Right cardiac atrium (tissue), 5 donors: ENCODE measurements at places on chromosomes 16 and 17.

DNA sequence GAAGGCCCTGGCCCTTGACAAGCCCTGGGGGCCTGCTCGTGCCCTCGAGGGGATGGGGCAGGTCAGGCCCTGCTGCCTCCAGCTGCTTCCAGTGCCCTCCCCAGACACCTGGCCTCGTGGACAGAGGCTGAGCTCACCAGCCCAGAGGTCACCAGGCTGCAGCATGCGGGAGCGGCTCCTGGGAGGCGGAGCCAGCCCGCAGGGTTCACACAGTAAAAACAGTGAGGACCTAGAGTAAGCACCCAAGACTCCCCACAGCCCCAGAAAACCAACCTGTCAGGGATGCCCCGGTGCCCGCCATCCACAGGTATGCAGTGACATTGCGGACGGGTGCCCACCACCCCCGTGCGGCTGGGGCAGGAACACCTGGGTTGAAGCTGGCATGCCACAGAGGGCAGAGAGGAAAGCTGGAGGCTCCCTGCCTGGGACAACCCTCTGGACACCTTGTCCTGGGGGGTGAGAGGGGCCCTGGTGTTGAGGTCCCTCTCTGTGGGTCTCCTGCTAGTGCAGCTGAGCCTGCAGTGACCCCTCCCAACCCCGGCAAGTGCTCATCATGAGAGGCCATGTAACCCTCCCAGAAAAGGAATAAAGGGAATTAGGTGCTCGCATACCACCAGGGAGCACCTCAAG lies 62.1 kb downstream of the LMF1 start:
- peak; percentile 52 for DNase-seq

DNA sequence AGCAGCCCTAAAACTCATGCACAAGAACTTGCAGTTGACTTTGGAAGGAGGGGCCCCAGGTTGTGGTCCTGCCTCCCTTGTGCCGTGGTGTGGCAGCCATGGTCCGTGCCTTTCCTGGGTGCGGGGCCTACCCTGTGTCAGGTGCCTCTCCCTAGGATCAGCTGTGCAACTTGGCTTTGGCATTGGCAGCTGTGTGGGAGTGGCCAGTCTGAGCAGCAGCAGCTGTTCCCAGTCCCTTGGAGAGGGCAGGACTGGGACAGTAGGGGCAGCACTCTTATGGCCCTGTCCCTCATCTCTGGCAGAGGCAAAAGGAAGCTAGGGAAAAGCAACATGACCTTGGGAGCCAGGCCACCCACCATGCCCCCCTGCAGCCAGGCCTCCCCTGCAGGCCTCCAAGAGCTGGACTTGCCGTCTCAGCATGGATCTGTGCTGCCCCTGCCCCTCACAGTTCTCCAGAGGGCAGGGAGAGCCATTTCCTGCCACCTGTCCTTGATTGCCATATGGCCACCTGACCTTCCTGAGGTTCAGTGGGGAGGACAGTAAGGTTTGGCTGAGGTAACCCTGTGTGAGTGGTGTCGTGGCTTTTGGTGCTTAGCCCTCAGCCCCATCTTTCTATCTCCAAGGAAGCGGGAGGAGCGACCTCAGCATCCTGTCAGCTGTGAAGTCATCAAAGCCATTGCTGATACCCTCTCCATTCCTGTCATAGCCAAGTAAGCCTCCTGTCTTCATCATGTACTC lies 15.5 kb upstream of the NFATC3 start:
- DNase-seq = peak; percentile 74

DNA sequence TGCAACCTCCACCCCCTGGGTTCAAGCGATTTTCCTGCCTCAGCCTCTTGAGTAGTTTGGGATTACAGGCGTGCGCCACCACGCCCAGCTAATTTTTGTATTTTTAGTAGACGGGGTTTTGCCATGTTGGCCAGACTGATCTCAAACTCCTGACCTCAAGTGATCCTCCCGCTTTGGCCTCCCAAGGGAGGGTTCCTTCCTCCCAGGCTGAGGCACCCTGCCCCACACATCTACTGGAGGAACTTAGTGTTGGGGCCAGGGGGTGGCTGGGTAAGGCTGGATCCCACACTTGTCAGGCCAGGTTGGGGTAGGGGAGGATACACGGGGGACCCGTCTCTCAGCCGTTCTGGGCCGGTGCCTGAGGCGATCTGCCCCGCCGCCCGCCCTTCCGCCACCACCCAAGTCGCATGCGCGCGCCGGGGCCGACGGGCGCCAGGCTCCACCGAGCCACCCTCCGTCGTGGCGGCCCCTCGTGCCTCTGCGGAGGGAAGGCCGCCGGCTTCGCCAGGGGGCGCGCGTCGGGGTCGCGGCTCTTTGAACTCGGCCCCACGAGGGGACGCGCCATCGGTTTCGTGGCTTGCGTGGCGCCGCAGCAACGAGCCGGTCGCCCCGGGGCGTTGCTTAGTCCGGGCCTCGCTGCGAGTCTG lies 15.9 kb downstream of the GRB7 start:
- peak; percentile 86 for DNase-seq

- no peak for DNase-seq
Measured at GRCh38 chr17:12342161-12342560, 321.5 kb downstream of the MAP2K4 start.

- no peak for DNase-seq
Measured at GRCh38 chr17:5019475-5019956, 15.7 kb downstream of the SLC52A1 start.

- no peak for DNase-seq
Measured at GRCh38 chr17:10838682-10839081, 795 bp upstream of the PIRT start.

DNA sequence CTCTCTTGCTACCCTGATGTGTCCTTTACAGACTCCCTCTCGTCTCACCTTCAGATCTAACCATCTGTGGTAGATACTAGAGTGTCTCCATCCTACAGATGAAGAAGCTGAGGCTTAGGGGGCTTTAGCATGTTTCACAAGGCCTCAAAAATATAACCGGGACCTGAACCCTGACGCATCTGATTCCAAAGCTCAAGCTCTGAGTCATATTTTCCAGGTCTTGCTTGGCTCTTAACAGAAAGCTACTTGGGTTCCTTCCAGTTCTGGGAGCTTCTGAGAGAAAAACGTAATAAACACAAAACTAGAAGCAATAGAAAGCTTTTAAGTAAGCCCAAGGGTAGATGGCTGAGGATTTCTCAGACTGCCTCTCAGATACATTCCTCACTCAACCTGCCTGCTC lies 224.3 kb upstream of the EEF2KMT start:
- DNase-seq = no peak

DNA sequence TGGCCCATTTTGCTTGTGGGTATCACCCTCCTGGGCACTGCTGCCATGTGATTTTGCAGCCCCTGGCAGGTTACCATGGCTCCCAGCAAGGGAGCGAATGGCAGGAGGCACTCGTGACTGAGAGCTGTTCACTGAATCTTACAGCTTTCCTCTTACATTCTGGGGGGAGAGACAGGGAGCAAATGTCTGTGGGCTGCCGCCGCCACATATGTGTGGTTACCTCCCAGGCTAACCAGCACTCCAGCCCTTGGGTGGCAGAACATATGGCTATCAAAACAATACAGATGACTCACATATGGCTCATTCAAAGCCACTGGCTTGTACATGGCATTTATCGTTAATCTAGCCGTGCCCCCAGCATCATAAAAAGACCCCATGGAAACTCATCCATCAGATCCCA lies 19.8 kb downstream of the GTF3C1 start:
- DNase-seq = no peak

DNA sequence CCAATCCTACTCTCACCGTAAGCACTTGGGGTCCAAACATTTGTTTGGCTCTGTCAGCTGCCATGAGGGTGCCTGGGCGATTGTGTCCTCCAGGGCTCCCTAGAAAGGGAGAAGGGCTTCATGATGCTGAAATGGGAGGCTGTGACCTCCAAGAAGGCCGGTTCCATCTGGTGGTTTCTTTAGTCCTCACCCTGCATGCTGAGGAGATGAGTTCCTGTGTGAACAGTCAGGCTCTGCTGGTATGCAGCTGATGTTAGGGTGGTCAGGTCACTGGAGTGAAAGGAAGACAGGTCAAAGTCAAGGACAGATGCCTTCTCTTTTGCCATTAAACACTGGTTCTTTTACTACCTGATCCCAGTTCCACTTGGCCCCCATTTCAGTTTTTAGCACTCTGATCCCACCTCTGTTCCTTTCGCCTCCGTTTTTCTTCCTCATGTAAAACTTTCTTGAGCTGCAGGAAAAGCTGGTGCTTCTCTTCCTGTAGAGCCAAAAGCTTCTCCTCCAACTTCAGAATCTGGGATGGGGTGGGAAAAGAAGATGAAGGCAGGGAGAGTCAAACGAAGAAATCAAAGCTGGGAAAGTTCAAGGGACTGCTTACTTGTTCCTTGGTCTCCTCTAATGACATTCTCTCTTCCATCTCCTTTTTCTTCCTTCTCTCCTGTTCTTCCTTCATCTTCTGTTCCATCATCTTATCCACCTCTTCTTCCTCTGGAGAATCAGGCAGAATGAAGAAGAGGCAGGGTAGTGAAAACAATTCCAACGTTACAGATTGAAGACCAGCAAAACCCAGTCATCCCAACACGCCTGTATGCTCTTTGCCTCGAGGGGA lies 1.1 kb downstream of the GPS2 start:
- DNase-seq = no peak

DNA sequence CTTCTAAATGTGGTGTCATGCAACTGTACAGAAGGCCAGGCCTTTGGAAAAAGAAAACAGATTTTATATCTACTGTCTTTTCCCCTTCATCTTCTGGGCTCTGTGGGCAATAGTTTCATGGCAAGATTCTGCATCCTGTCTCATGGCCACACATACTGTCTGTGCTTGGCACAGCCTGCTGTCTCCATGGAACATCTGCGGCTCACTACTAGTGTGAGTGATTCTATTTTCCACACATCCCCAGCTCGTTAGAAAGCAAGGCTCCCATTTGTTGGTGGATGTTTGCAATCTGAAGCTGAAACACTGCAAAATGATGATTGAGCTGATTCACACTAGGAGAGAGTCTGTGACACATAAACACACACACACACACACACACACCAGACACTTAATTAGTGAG lies 32.4 kb downstream of the CACNG3 start:
- no peak for DNase-seq

DNA sequence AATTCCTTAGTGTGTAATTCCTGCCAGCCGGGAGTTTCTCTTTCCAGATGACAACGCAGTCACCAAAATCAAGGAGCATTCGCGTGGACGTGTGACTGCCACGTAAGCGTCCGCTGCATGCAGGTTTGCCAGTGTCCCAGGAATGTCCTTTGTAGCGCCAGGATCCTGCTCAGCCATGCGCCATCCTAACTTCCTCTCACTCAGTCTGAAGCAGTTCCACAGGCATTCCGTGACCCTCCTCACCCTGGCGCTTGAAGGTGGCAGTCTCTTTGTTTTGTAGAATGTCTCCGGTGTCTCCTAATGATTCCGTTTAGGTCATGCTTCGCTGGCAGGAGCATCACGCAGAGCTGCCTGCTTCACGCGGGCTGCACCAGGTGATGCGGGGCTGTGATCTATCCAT lies 88.6 kb downstream of the RPTOR start:
- no peak for DNase-seq

- DNase-seq = no peak
Measured at GRCh38 chr16:1152123-1152638, 725 bp upstream of the CACNA1H start.

DNA sequence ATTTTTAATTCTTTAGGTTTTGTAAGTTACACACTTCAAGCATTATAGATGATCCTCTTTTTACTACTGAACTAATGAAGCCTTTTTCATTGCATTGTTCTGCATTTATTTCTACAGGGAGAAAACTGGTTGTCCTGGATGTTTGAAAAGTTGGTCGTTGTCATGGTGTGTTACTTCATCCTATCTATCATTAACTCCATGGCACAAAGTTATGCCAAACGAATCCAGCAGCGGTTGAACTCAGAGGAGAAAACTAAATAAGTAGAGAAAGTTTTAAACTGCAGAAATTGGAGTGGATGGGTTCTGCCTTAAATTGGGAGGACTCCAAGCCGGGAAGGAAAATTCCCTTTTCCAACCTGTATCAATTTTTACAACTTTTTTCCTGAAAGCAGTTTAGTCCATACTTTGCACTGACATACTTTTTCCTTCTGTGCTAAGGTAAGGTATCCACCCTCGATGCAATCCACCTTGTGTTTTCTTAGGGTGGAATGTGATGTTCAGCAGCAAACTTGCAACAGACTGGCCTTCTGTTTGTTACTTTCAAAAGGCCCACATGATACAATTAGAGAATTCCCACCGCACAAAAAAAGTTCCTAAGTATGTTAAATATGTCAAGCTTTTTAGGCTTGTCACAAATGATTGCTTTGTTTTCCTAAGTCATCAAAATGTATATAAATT lies 53.0 kb downstream of the TUBD1 start:
- no peak for DNase-seq

DNA sequence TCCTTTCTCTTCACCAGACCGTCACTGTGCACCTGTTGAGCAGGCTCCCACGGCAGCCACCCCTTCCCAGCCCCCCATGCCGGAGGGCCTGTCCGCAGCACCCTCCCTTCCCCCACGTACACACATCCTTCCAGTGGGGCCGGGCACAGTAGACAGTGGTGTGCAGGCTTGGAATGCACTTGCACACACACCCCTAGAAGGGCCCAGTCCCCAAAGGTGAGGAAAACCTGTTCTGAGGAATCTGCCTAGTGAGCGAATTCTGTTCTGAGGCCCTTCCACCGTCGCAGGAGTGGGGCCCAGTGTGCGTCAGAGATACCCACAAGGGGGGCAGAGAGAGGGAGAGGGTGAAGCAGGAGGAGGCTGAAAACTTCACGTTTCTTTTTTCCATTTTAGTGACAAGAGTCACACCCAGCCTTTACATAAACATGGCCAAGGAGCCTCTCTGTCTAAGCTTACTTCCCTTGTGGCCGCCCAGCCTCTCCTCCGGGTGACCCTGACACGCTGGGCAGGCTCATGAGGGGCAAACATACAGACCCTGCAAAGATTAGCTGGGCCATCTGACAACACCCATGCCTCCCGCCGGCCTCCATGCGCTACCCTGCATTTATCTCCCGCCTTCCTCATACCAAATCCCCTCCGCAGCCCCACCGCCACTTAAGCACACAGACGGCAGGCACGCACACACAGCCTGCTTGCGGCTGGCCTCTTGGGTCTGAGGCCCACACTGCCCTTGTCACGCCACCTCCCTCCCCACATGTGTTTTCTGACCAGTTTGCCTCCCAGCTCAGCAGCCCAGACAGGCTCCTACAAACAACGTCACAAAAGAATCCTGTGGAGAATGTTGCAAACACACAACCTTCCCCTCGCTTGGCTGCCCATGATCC lies 1.8 kb downstream of the ZBTB4 start:
- DNase-seq = peak; percentile 85

DNA sequence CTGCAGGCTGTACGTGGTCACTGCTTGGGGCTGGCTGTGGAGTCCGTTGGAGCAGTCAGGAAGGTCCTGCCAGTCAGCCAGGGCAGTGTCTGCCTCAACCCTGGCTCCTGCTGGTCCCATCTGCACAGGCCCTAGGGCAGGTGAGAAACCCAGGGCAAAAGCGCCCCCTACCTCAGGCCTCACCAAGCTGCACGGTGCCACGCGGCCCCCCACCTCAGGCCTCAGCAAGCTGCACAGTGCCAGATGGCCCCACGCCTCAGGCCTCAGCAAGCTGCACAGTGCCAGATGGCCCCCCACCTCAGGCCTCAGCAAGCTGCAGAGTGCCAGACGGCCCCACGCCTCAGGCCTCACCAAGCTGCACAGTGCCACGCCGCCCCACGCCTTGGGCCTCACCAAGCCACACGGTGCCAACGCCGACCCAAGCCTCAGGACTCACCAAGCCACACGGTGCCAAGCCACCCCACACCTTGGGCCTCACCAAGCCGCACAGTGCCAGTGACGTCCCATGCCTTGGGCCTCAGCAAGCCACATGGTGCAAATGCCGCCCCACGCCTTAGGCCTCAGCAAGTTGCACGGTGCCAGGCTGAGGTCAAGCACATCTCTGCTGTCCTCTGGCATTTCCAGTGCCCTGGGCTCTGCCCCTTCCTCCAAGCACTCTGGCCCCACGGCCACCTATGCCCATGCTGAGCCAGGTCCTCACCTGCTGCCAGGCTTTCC lies 5.5 kb downstream of the TMEM204 start:
- DNase-seq = peak; percentile 65
